Stimulated activated CD4-positive, alpha-beta T cell treated with anti-CD3 and anti-CD28 coated beads, Interleukin-1b, Interleukin-23, amount 100 ng/mL, for 1 hour (primary cell): ENCODE measurements at places on chromosomes 1 and 21.

GRCh38 chr1:38919130-38919529 lies 22.5 kb downstream of the RHBDL2 start:
- DNase-seq: no peak

- DNase-seq: no peak
Measured at GRCh38 chr1:244095529-244095911, 44.4 kb downstream of the ZBTB18 start.

DNA sequence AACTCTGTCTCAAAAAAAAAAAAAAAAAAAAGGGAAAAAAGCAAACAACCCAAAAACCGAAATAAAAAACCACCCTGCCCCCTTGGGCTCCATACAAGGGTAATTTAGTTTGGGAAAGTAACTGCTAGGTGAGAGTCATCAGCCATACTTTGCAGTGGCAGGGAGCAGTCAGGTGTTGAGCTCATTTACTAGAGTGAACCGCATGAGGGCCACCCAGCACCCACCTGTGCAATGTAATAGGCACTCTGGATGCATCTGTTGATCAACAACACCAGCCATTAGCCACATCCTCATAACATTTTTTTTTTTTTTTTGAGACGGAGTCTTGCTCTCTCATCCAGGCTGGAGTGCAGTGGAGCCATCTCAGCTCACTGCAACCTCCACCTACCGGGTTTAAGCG lies 9.1 kb downstream of the INAVA start:
- DNase-seq: no peak

- DNase-seq: no peak
Measured at GRCh38 chr1:914131-914890, 9.4 kb upstream of the SAMD11 start.

GRCh38 chr1:55860798-55861519 lies 645.8 kb upstream of the USP24 start:
- no peak for DNase-seq

DNA sequence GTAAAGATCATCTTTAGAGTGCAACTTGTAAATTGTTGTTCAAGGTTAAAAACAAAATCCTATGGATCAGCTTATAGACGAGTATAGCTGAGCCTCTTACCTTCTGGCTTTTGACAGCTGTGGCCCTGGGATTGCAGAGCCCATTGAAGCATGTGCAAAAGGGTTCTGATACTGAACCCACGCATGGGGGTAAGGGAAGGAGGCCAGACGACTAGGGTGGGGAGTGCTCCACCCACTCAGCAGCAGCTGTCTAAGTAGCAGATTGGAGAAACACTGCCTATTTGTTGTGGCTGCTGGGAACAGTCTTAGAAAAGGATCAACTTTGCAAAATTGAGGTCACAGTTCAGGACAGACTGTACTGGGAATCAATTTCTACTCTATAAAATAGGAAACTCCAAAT lies 16.1 kb downstream of the CD101 start:
- DNase-seq: no peak

DNA sequence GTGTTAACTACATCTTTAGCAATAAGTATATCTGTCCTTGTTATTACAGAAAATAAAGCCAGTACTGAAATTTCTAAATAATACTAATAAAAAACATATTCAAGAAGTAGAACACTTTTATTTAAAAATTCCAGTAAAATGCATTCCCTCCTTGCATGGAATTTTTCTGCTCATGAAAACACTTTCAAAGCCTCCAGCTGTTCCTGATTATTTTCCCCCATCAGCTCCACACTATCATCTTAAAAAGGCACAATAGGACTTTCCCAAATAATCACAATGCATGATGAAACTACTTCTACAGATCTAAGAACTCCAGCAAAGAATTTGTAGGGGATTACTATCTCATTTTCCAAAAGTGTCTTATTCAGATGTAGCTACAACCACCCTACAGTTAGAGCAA lies 162.6 kb upstream of the USP25 start:
- DNase-seq: no peak

DNA sequence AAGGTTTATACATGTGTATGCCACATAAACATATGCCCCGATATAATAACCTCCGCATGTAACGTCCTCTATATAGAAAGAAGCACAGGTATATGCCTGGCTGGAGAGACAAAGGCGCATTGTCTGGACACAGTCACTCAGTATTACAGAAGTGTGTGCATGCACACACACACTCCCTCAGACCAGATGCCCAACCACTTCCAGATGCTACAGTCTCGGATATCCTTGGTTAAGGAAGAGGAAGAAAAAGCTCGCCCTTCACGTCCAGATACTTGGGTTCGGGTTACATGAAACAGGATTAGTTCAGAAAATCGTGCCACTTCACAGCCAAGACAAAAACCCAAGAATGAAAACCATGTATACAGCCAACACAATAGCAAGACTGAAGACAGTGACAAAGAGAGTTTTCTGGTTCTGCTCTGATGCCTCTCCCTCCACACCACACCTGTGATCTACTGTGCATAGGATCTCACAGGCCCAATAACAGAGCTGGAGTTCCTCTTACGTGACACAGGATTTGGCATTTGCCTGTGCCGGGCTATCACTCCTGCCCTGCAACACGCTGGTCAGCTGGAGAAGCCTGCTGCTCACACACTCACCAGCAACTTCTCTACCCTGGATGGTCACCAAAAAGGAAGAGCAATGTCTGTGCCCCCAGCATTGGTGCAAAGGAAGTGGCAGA lies 75.0 kb downstream of the SSBP3 start:
- DNase-seq: no peak

DNA sequence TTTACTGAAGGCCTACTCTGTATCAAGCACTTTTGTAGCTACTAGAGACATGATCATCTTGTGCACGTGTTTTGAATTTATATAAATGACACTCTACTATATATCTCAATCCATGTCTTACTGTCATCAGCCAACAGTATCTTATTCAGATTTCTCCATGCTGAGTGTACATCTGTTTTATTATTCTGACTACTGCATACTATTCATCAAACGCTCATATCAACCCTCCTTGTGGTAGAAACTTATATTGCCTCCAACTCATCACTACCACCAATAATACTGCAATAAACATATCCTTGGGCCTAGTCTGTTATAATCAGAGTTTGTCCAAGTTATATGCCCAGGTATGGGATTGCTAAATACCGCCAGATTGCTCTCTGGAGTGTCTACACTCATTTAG lies 81.6 kb upstream of the IRF2BP2 start:
- no peak for DNase-seq

- DNase-seq: no peak
Measured at GRCh38 chr1:85406081-85406480, 58.9 kb downstream of the DDAH1 start.

GRCh38 chr1:36693161-36693525 lies 210.4 kb upstream of the CSF3R start:
- no peak for DNase-seq
